ENCODE measurements at places on chromosomes 7 and 10.

GRCh38 chr10:127993056-127993690 is 86.3 kb downstream of the PTPRE start:
- DNase-seq = no peak

- no peak for DNase-seq
Measured at GRCh38 chr7:116591202-116592040, 66.6 kb downstream of the CAV1 start.

DNA sequence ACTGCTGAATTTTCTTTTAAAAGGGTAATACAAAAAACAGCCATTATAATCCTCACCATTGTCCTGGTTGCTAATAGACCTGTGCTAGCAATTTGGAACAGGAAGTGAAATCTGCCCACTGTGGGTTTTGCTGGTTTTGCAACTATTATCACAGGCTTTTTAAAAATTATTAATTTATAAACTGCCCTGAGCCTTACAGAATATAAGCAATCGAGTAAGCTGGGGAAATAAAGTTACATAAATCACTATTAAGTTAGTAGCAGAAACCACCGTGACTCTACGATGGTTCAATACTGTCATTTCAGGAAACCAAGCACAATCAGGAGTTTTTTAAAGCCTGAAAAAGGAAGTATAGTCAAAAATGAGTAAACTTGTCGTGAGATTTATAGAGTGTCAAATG is 62.3 kb downstream of the TMEM26 start:
- DNase-seq = no peak

DNA sequence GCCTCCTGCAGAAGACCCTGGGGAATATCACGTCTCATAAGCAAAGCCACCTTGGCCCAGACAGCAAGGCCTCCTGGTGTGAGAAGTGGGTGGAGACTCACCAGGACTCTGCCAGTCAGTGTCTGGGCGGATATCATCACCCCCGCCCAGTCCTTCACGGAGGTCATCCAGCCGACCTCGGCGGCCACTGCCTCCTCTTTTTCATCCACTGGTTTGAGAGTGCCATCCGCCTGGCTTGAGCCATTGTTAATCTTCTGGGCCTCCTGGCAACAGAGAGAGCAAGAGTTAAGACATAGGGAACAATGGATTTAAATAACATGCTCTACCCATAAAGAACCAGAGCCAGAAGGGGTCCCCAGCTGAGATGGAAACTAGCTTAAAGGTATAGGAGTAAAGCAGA is 233.8 kb downstream of the KCNMA1 start:
- DNase-seq = no peak

- DNase-seq = no peak
Measured at GRCh38 chr7:36668750-36669149, 55.5 kb downstream of the AOAH start.

DNA sequence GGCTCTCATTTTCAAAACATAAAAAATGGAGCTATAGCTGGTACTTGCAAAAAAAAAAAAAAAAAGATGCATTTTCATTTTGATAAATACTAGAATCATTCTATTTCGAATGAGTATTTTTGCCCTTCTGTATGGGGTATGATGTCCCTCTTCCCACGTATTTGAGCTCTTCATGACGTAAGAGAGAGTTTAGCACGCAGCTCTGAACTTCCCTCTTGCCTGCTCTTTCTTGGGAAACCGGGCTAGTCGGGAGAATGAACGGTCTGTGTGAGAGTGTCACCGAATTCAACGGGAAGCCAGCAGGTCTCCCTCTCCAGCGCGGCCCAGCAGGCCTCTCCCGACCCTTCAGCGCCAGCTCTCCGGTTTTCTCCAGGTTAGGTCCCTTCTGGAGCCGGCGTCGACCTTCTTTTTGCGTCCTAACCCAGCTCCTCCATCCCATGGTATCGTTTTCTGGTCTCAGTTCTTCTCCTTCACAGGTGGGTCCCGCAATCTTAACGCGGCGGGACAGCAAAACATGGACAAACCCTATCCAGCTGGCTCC is 159.2 kb upstream of the PITRM1 start:
- DNase-seq = no peak

- DNase-seq = peak; percentile 39
Measured at GRCh38 chr7:101602484-101603241, 26.4 kb downstream of the MYL10 start.

GRCh38 chr10:2048337-2048973 is 311.1 kb upstream of the ADARB2 start:
- no peak for DNase-seq

DNA sequence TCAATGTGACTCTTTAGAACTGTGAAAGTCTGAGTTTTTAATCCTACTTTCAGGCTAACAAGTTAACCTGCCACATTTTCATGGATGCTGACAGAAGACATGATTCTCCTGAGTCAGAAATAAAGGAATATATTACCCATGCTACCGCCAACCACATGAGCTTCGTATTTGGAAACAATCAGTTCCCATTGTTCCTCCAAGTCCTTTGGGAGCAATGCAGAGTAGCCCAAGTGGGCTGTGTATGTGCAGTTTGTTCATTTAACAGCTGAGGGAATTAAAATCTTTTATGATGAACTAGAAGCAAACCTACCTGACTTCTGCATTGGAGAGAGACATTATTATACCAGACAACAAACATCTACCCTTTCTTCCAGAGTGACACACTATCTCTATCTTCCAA is 169.3 kb upstream of the BET1 start:
- DNase-seq = no peak

- no peak for DNase-seq
Measured at GRCh38 chr7:140242057-140243031, 65.6 kb upstream of the KDM7A start.

DNA sequence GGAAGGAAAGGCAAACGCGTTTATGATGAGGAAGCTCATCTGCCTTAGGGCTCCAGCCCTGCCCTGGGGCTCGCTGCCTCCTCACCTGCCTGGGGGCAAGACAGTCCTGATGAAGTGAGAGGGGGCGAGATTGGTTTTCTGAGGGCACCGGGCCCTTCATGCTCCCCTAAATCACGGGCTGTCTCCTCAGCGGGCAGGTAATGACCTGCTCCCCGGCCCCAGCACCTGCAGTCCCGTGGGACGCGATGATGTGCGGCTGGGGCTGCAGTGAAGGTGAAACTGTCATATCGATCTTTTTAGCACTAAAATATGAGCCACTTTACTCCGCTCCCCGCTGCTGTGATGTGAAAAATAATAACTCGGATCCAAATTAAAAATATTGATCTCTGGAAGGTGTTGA is 120.2 kb downstream of the INPP5A start:
- no peak for DNase-seq

DNA sequence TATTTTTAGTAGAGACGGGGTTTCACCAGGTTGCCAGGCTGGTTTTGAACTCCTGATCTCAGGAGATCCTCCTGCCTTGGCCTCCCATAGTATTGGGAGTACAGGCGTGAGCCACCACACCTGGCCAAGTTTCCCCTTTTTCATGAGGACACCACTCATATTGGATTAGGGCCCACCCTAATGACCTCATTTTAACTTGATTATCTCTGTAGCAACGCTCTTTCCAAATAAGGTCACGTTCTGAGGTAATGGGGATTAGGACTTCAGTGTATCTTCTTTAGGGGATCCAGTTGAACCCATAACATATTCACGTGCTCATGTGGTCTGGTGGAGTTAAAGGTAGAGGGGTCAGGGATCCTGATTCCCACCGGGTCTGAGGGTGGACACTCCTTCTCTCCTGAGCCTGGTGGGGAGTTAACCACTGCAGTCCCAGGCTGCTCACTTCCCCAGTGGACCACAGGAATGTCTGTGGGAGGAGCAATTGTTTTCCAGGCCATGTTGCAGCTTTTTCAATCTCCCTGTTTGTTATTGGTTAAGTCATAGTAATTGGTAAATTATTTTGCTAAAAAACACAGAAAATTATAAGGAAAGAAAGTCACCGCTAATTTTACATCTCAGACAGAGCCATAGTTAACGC is 130.5 kb downstream of the GRK5 start:
- DNase-seq = peak; percentile 8

DNA sequence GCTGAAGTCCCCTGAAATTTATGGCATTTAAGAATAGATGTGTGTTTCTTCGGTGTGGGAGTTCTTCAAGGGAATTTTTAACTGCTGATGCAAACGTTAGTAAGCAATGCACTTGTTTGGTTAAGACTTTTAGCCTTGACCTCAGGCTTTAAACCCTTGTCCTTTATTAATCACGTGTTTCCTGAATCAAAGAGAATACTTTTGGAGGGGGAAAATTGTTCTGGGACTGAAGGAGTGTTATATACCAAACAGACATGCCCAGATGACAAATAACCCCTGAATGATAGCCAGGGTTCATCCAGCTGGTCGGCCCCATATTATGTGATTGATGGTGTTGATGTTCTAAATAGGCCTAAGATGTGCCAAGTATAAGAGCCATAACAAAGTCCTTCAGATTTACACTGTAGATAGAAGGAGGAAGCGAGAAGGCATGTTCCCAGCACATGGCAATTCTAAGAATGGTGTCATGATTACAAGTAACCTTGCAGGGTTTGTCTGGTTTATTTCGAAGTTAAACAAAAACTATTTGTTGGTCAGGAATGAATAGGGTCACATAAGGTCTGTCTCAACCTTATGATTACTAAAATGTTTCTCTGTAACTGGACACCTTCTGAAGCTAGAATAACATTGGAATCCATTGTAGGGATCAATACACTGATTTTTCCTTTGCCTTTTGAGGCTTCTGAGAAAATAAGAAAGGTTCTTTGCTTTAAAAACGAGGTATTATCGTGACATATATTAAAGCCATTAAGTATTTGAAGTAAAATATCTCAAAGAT is 124.2 kb upstream of the SEM1 start:
- no peak for DNase-seq

DNA sequence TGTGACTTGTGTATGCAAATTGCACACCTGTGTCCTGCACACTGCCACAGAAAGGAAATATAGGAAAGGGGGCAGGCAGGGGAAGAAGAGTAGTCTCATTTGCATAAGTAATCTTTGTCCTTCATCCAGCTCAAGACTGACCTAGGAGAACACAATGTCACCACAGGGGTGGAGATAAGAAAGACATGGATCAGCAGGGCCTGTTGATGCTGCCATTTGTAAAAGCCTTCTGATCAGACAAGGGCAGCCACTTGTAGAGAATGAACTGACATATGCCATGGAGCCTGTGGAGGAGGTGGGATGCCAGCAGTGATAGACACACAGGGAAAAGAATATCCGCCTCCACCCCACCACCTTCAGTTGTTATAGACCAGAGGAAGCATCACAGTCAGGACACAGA is 528.9 kb downstream of the HTR7 start:
- no peak for DNase-seq

DNA sequence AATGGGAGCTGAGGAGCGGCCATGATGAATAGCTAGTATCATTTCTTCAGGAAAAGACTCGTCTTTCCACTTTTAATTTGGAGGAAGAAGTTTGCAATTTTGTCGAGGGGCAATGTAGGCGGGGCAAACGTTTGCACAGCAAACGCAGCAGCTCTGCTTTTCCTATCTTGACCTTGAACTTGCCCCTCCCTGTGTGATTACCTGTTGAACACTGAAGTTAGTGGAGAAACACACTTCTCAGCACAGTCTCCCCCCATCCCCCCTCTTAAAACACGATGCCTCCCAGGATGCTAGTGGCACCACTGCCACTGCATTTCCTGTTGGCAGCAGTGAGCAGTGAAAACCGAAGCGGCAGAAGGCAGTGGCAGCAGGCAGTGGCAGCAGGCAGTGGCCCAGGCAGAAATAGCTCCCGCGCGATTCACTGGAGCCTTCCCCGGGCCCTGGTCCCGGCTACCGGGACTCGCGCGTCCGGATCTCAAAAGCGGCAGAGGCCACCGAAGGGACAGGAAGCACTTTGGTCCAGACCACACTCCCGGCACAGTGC is at the start of gene EPDR1:
Gene EPDR1 (plus strand): TSS at position 336 of the 544 bp plus-strand sequence. CDS start 300 bp downstream, outside the sequence.
- DNase-seq = no peak

DNA sequence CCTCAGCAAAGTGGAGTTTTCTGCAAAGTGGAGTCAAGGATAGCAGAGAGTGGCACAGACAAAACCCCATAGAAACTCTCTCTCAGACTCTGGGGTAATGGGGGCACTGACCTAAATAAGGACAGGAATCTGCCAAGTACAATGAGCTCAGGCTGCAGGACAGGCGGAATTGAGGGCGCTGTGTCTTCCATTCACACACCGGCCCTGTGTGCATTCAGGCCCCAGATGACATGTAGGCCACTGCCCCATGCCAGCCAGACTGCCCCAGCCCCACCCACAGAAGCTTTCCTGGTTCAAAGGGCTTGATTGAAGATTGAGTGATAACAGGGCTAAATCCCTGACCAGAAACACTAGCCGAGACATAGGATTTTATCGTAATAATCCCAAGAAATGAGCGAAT is 52.7 kb downstream of the EEPD1 start:
- no peak for DNase-seq

Data from T1000 (cell line).